ENCODE measurements at places on chromosomes 2 and 18.

DNA sequence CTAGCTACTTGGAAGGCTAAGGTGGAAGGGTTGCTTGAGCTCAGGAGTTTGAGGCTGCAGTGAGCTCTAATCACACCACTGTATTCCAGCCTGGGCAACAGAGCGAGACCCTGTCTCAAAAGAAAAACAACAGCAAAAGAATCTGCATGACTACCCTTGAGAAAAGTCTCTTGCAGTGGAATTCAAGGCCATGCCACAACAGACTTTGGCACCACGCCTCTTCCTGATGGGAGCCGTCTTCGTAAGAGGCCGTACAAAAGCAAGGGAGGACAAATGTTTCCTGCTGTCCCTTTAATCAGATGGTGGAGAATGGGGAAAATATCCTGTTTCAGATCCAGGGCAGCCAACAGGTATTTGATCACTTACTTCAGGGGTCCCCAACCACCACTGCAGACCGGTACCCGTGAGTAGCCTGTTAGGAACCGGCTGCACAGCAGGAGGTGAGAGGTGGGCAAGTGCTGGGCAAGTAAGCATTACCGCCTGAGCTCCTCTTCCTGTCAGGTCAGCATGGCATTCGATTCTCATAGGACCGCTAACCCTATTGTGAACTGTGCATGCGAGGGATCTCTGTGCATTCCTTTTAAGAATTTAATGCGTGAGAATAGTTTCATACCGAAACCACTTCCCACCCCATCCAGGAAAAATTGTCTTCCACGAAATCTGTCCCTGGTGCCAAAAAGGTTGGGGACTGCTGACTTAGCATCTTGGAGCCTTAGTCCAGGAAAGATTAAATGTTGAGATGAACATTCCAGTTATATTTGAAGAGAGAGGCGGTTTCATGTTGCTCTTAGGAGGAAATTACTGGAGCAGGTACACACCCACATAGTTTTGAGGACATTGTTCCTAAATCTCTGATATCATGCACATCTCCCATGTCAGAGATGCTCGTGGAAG is 94.4 kb upstream of the XPO1 start:
- no peak for DNase-seq

- peak; percentile 20 for DNase-seq
These were observed 2156.0 kb upstream of the PIK3C3 start for GRCh38 chr18:39799006-39799405.

- no peak for DNase-seq
These were observed 78.6 kb upstream of the ETAA1 start for GRCh38 chr2:67318563-67318962.

DNA sequence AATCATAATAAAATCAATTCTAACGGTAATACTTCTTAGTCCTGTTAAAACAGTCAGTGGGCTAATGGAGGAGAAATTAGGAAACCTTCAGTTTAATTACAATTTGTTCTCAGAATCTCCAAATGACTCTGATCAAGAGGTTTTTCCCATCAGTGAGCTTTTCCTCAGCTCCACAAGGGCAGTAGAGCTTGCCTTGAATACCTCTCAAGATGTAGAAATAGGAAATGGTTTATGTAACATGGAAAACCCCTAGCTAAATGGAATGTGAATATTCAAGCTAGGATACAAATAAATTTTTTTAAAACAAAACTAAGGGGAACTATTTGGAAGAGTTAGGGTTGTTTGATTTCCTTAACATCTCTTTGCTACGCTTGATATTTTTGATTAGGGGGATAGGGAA is 87.5 kb downstream of the PLEKHM3 start:
- no peak for DNase-seq

DNA sequence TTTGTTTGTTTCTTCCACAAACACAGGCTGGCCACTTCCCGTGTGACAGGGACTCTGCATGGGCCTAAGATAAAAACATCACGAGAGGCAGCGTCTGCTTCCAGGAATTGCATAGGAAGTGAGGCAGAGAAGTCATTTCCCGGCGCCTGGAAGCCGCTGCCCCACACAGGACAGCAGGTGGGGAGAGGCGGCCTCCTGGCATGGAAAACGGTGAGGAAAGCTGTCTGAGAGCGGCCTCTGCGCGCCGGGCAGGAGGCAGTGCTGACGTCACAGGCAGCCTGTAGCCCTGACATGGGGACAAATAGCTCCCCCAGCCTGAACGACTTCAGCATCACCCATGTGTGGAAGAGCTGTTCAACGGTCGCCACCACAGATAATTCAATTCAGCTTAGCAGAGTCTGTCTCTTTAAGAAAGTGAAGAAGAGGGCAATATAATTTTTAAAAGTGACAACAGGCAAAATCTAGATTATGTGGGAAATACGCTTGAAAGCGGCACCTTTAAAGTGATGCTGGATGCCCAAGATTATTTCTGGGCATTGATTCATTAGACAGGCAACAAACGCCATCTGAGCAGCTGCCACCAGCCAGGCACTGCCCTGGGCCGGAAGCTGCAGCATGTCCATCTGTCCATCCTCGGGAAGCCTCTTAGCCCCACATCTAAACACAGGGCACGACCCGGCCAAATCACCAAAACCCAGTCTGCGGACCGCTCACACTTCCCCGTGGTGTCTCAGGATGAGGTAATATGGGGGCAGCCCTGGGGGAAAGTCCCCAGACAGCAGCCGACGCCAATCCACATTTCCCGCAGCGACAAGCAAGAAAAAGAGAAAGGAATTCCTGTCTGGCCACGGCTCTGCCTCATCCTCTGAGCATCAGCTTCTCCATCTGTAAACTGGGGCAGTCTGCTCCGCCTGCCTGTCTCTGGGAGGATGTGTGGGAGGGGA is 138.9 kb downstream of the PXDN start:
- DNase-seq: no peak

DNA sequence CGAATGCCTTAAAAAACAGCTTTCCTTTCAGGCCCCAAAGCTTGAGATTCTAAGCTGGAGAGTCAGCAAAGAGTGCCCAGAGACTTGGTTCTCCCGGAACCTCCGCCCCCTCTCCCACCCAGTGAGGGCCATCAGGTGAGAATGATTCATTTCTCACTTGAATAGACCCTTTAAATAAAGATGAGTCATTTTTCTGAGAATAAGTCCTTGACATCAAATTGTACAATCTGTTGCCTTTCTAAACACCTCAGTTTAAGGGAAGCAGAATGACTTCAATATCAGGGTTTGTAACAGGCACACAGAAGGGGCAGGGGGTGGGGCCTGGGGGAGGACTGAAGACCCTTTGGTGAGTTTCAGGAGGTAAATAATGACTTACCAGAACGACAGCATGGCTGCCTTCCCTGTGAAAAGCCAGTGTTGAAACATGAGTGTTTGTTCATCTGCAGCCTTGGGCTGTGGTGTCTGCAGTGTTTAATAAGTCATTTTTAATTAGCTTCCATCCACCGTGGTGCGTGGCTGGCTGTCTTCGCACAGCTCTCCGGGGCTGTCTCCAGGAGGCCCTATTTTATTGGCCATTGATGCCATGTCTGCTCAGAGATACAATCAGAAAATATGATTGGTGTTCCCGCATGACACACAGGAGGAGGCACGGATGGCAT is 134.9 kb upstream of the ZNF236 start:
- peak; percentile 9 for DNase-seq

GRCh38 chr2:27803046-27803445 is 31.5 kb downstream of the MRPL33 start:
- DNase-seq: no peak

GRCh38 chr2:8281234-8281633 is 400.6 kb upstream of the ID2 start:
- DNase-seq: no peak

DNA sequence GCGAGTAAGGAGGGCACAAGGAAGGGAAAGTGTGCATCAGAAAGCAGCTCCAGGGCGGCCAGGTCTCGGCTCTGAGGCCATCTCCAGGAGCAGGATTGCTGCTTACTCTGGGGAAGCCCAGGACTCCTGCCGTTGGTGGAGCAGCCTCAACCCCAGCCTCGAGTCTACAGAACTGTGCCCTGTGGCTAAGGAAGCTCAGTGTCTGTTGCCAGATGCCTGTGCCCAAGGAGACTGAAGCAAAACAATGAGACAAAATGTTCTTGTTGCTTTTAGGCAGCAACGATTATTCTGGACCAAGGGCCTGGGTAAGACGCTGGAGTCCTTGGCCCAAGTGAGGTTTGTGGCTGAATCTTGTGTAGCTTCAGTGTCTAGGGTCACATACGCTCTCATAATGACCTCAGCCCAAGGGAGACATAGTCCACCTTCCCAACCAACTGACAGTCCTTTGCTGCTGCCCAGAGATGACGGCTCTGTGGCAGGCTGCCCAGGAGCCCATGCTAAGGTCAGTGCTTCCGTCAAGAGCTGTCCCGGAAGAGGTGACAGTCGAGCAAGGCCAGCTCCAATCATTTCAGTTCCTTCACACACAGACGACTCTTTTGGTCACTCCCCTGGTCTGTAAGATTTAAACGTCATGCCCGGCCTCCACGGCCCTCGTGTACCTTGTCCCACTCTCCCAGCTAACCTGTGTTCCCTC is 223.8 kb downstream of the TTC32 start:
- no peak for DNase-seq

DNA sequence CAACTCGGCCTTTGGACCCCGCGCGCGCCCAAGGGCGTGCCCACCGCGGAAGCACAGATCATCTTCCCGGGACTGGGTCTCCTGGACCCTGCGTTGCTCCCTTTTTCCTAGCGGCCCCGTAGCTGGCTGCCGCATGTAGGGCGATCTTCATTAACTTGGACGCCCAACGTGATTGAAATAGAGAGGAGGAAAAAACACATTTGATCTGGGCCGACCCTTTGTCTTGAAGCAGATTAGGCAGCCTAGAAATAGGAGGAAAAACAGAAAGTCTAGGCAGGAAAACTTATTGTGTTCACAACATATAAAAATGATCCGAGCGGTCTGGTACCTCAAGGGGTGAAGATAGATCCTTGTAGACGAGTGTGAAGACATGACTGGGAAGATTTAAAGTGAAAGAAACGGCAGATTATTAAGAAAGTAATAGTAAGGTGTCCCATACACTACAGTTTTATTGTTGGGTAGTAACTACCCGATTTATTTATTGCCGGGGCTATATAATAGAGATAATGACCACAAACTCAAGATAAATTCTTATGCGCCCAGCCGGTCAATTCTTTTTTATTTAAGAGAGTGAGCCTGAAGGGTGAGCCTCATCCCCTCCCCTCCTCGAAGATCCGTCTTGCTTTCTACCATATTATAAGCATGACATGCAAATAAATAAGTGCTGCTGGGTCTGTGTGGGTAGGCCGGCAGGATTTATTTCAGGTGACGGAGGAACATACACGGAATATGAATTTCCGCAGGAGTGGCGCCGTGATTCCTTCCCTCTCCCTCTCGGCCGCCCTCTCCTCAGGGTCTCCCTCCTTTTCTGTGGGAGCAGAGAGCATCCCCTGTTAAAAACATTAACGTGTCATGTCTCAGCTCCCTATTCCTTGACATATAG is 147.4 kb downstream of the MEIS1 start:
- no peak for DNase-seq

DNA sequence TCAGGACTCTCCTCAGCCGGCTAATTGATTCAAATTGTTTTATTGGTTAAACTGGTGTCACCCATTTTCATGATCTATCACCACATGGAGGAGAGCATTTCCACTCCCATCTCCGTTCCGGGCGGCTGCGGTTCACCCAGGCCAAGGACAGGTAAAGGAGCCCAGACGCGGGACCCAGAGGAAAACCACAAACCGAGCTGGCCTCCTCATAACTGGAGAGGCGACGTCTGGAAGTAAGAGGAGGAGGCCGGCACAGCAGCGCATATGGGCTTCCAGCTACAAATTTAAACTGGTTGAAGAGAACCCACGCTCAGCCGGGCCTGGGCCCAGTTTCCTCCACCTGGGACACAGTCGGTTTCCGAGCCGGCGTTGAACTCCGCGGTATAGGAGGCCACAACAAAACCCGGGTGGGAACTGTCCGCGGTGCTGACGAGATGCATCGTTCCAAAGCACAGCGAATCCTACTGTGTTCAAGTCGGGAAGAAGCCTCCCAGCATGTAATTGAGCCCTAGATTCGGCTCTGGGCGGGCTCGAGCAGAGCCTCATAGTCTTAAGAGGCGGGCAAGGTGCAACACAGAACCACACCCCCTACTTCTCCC is 3.0 kb upstream of the SKOR2 start:
- peak; percentile 44 for DNase-seq

GRCh38 chr2:205758500-205758899 is 76.2 kb downstream of the NRP2 start:
- DNase-seq: no peak

DNA sequence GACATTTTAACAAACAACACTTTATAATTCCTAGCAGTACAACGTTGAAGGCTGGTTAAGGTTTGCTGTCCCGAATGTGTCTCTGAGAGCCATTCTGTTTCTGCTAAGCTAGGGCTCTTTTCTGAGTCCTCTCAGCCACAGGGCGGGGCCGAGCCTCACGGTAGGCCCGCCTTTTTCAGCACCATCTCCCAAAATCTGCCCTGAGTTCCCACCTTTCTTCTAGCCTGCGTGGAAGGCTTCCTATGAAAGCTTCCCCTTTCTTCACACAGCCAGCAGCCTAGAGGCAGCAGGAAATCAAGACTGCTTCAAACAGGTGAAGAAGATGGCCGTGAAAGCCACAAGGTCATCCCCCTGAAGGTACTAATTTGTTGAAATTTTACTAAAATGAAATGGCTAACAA is 255.5 kb downstream of the CDH2 start:
- no peak for DNase-seq

DNA sequence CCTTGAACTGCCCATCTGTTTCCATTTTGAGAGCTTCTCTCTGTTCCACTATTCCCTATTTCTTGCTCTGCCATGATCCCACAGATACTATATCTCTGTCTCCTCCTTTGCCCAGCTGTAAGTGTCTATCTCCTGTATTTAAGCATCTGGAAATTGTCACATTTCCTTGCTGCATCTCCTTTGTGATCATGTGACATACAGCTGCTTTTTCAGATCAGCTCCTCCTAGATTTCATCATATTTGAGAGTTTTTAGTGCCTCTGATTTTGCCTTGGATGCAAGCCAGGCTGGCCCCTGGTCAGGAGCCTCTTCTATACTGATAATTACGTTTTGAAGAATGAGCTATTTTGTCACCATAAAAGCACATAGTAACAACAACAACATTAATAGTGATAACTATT is 131.7 kb upstream of the TNP1 start:
- DNase-seq: no peak

GRCh38 chr2:199147216-199147615 is 310.5 kb downstream of the SATB2 start:
- no peak for DNase-seq

GRCh38 chr2:83280391-83280790 is 1178.7 kb downstream of the SUCLG1 start:
- DNase-seq: no peak

DNA sequence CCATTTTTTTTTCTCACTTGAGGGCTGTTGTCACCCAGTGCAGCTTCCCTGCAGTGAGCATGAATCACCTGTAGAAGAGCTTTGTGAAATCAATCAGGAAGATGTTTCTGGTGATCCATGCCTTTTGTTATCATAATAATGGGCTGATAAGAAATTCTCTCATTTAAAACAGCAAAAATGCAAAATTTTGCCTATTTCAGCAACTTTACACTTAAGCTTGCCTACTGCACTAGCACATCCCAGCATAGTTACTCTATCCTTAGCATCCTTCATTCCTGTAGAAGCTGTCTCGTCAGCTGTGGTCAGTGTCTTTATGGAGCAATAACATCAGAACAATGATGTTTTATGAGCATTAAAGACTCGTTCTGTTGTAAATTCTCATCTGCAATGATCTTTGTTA is 178.6 kb upstream of the ZNF804A start:
- DNase-seq: no peak

All from KBM-7 (cell line).